GM23338 (cell line): ENCODE measurements at places on chromosomes 2 and 18. TPM values are rescaled to one million over a fixed set of nuclear protein-coding genes. Genes with fewer than 3 reads are reported as not detected.

Gene CPLX4
- not detected in 2 replicates for total RNA-seq

Gene MALL
- total RNA-seq = 9.3 and 10.2 TPM in 2 replicates

Gene LYG2
- total RNA-seq = 1.2 TPM in 1 of 2 replicates, not detected in the other

Gene FBXO15
- 0.21 and 4.1 TPM in 2 replicates for total RNA-seq

Gene RNF152
- 2.9 and 7.9 TPM in 2 replicates for total RNA-seq

Gene DSG1
- total RNA-seq = 0.04 TPM in 1 of 2 replicates, not detected in the other
